Spleen (tissue), 13 donors: ENCODE measurements at places on chromosomes 4 and X. TPM values are rescaled to one million over a fixed set of nuclear protein-coding genes. Genes with fewer than 3 reads are reported as not detected.

DNA sequence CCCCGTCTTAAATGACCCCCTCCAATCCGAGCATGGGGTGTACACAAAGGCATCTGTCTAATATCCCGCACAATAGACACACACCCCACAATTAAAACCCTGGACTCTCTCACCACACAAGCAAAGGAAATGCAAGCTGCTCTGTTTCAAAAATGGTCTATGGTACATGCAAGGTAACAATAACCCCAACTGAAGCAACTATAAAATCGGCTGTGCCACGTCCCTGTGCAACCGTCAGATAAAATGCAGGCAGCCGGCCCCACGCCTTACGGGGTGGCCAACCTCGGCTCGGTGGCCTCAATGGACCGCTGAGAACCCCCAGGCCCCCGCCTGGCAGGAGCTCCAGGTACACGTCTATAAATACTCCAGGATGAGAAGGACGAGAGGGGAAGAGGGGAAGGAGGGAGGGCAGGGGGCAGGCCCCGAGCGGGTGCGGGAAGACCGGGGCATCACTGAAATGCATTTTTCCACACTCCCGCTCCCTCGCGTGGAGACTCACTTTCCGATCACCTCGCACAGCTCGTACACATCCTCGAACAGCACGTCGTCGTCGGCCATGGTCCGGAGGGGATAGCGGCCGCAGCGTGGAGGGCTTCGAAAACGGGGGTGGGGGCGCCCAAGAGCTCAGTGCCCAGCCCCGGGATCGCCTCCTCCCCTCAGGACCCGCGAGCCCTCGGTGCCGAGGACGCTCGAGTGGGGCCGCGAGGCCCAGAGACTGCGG is 763 bp downstream of the CASK start:
- DNase-seq: peak; percentile 86

- peak; percentile 84 for DNase-seq
These were observed 17.5 kb downstream of the STX18 start for GRCh38 chr4:4524364-4524763.

GRCh38 chrX:19121898-19122640 is at the start of gene ADGRG2:
Gene ADGRG2, minus strand, starts transcription at chrX:19122468. Its CDS starts 53,634 bp downstream, at chrX:19068834.
- no peak for DNase-seq

Gene F8A1
- total RNA-seq: 35.3 TPM

Gene TMSB15A
- total RNA-seq: 0.57 TPM
